ENCODE measurements at places on chromosomes 7 and 10.

- DNase-seq, result no peak
These were observed 424 bp downstream of the EGFR start for GRCh38 chr7:55019191-55019690.

DNA sequence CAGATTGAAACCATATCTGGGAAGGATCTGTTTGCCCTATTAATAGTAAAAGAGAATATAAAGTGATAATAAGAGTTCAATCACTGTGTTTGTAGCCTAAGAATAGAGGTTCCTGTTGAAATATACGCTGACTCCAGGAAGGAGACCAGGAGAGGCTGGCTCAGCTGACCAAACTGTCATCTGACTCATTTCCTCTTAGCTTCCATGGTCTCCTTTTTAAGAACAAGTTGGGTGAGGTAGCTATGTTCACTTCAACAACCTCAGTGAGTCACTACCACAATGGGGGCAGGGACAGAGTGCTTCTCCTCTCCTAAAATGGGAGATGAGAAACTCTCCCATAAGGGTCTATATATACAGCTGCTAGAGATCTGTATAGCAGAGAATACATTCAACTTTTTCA lies 543.3 kb downstream of the CALN1 start:
- no peak for DNase-seq

DNA sequence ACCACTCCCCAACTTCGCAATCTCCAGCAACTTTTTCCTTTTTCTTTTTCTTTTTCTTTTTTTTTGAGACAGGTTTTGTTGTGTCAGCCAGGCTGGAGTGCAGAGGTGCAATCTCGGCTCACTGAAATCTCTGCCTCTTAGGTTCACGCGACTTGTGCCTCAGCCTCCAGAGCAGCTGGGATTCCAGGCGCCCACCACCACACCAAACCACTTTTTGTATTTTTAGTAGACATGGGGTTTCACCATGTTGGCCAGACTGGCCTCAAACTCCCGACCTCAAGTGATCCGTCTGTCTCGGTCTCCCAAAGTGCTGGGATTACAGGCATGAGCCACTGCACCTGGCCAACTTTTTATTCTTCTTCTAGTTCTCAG lies 55.0 kb downstream of the KIAA1549 start:
- DNase-seq, result no peak

GRCh38 chr10:36092116-36092515 lies 450.0 kb upstream of the FZD8 start:
- DNase-seq, result no peak

- DNase-seq, result no peak
These were observed 10.6 kb downstream of the UBE3C start for GRCh38 chr7:157149317-157149716.

Measured in stimulated activated CD4-positive, alpha-beta T cell treated with anti-CD3 and anti-CD28 coated beads, Interleukin-2, amount 100 ng/mL, for 24 hours (primary cell).